ENCODE measurements at places on chromosomes 6 and 20.

DNA sequence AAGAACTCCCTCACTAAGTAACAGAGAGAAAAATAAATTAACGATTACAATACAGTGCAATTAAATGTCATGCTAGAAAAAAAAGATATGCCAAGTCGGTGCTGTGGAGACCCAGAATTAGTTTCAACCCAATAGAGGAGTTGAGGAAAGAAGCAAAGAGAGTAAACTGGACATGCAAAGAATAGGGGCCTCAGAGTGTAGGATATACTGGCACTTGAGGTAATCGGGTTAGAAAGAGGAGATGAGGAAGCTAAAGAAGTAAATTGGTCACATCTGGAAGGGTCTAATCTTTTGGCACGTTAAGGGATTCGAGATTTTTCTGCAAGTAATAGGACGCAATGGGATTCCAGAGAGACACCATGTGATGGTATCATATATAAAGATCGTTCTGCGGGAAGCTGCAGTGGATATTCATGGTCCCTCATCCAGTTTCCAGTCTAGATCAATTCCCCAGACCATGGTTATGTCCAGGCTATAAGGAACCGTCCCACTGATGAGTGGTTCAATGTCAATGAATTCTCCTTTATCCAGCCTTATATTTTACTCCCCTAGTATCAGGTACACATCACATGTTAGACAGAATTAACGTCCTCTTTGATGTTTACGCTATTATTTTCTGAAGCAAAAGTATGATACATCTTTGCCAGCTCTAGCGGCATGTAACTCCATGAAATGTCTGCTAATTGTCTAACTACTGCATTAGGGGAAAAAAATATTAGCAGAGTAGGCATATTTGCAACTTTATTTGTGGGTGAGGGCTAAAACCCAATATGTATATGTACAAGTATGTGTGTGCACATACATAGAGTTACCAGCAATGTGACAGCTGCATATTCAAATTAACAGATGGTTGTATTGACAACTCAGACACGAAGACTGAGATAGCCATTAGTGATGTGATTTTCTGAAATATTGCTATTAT is 1.1 kb upstream of the TBC1D32 start:
- no peak for DNase-seq

DNA sequence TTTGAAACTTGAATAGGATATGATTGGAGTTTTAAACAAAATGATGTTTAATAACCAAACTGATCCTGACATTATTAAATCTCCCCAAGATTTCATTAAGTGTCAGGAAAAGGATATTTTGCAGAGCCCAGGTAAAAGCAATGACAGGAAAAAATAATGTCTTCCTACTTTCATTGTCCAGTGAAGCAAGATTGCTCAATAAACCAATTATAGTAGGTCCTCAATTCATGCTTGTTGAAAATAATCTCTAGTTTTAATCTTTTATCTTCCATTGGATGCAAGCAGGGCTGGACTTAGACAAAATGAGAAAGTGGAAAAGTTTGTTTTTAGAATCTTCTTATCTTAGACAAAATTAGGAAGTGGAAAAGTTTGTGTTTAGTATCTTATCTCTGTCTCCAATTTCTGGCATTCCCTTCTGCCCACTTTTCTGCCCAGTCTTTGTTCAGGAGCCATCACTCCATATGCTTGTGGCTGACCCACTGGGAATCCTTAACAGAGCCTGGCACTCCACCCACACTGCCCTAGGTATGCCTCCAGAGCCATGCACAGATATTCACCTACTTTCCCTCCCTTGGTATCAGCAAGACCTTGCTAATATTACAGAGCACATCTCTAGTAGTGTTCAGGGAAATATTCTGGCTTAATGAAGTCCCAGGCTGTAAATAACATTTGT is 57.0 kb upstream of the CARMIL1 start:
- DNase-seq, result no peak

- no peak for DNase-seq
Observed at GRCh38 chr6:2583459-2583858, 167.3 kb downstream of the MYLK4 start.

- no peak for DNase-seq
Observed at GRCh38 chr6:98927534-98927933, 20.2 kb downstream of the FBXL4 start.

GRCh38 chr6:30007132-30007764 is 53.8 kb upstream of the POLR1H start:
- DNase-seq, result no peak

DNA sequence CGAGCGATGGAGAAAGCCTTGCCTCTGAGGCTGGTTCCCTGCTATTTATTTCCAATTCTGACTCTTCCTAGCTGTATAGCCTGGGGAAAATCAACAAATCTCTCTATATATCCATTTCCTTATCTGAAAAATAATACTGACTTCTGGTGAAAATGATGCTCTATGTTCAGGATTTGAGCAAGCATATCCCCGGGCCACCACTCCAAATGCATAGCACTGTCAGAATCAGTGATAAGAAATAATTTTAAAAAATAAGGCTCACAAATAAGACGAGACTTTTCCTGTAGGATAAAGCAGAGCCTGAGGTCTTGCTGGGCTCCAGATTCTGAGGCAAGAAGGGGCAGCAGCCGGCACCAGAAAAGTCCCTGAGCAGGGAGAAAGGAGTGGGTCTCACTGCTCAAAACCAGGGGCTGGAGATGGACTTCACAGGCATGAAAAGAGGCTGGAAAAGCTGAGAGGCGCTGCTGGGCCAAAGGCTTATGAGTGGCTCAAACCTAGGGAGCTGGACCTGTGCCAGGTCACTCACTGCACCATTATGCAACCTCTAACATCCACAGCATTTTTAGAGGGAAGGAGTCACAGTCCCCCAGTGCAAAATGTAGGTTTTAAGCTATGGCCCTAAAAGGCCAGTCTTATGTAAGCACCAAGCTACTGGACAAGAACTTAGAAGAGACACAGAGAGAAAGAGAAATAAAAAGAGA is 48.1 kb upstream of the SLC17A4 start:
- no peak for DNase-seq

DNA sequence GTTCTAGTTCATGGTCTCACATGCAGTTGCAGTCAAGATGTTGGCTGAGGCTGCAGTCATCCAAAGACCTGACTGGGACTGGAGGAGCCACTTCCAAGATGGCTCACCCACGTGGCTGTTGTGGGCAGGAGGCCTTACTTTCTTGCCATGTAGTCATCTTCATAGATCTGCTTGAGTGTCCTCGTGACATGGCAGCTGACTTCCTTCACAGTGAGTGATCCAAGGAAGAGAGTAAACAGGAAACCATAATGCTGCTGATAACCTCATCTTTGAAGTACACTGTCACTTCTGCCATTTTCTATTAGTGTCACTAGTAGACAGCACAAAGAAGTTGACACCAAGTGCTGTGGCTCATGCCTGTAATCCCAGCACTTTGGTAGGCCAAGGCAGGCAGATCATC is 40.1 kb upstream of the AKIRIN2 start:
- peak; percentile 44 for DNase-seq

DNA sequence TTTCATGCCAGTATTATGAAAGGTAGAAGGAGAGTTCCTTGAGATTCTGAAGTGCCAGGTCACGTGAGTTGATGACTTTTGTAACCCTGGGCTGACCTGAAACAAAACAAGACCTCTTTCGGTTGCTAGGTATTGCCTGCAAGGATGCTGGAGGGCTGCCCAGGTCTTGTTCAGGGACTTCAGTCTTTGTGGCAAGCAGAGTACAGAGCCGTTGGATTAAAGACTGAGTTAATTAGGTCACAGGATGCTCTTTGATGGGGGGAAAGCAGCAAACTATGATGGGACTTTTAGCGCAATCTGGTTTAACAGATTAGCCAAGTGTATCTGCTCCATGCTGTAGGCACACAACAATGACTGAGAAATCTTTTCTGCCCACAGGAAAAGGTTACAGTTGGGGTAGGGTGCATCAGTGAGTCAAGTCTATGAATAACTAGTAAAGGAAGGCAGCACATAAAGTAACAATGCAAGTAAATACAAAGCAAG is 12.8 kb upstream of the ELOVL5 start:
- DNase-seq, result peak; percentile 24

All from mucosa of descending colon (tissue), 3 donors.